ENCODE measurements at places on chromosomes 1 and 21.
A peak's percentile ranks its signal among the peaks of the same experiment; 100 is the strongest.

- no peak for DNase-seq
These were observed 70.7 kb downstream of the COL24A1 start for GRCh38 chr1:86085741-86086409.

DNA sequence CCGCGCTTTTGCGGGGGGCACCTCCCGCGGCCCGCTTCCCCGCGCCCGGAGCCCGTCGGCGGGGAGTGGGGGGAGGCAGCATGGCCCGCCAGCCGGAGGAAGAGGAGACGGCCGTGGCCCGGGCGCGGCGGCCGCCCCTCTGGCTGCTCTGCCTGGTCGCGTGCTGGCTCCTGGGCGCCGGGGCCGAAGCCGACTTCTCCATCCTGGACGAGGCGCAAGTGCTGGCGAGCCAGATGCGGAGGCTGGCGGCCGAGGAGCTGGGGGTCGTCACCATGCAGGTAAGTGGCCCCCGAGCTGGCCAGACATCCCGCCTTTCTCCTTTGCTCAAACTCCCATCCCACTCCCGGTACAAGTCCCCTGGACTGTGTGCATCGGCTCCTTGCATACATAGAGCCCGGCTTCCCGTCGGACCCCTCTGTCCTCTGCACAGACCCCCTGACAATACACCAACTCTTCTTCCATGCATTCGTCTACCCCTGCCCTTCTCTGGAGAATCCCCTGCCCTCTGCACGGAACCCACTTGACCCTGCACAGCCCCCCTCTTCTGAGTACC lies 812 bp downstream of the CACHD1 start:
- DNase-seq: no peak

DNA sequence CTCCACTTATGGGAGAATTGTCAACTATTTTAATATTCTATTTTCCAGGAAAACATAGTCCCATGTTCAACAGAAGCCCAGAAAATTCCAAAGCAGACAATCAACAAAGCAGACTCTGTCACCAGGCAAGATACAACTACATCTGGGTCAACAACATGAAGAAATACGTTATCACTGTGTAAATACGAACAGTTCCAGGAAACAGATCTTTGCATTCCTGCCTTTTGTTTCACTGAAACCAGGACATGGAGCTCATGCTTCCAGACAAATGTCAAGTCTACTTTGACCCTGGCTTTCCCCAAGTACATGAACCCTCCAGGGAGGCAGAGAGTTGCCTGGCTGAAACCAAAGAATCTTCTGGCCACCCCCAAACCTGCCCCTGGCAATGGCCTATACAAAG lies 106.7 kb downstream of the SETD4 start:
- no peak for DNase-seq

DNA sequence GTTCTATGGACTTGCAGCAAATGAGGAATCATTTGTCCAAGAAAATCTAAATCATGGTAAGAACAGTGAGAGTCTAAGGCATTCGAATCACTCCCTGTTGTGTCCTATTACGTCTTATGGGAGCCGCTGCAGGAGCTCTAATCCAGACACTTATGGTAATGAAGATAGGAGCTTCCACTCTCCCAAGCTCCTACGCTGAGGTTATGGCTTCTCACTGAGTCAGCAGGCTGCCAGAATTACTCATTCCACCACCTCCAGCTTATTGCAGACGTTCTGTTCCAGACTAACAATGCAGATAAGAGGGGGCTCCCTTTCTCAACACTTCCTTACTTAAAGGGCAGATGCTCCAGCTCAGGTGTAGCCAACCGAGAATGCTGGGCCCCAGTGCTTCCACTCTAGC lies 212.6 kb downstream of the GREM2 start:
- no peak for DNase-seq

GRCh38 chr1:4700801-4701200 lies 46.4 kb downstream of the AJAP1 start:
- DNase-seq: no peak

DNA sequence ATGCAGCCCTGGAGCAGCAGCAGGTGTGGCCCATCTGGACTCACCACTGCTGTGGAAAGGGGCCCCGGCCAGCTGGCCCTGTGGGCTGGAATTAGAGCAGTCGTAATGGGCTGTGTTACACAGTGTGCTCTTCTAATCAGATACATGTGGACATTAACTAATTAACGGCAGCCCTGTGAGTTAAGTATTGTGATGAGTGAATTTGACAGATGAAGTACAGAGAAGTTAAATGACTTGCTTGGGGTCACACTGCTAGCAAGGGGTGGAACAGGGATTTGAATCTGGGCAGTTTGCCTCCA lies 58.6 kb downstream of the MDM4 start:
- no peak for DNase-seq

- DNase-seq: peak; percentile 48
These were observed 69.6 kb downstream of the SDCCAG8 start for GRCh38 chr1:243325305-243325890.

GRCh38 chr1:228445843-228446650 lies 29.4 kb upstream of the TRIM17 start:
- no peak for DNase-seq

Data from CD4-positive, CD25-positive, alpha-beta regulatory T cell (primary cell).